ENCODE measurements at places on chromosomes 6 and 20. TPM values are rescaled to one million over a fixed set of nuclear protein-coding genes. Genes with fewer than 3 reads are reported as not detected.

Gene WFDC10A
- not detected for total RNA-seq

DNA sequence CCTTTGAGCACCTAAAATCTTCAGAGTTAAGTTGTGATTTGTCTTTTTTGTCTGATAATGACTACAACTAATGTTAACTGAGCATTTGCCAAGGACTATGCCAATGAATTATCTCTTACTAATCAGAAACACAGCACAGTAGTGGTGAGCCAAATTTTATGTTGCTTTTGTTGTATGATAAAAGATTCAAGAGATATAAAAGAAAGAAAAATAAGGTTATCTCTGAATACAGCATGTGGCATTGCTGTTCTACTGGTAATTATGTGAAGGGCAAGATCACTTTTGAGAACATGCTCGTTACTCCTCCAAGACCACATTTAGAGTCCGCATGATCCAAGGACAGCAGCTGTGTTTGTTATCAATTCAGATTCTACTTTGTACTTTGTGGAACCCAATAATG is 133.4 kb upstream of the MYLIP start:
- H3K27me3 ChIP-seq: no peaks in the 10 kb centered on the region
- DNase-seq: no peak
- peaks cover 32% of the 10 kb centered on the region for H3K4me1 ChIP-seq
- no peak overlapping the region for H3K27ac ChIP-seq
- H3K4me3 ChIP-seq: no peak overlapping the region
- H3K36me3 ChIP-seq: no peaks in the 10 kb centered on the region

DNA sequence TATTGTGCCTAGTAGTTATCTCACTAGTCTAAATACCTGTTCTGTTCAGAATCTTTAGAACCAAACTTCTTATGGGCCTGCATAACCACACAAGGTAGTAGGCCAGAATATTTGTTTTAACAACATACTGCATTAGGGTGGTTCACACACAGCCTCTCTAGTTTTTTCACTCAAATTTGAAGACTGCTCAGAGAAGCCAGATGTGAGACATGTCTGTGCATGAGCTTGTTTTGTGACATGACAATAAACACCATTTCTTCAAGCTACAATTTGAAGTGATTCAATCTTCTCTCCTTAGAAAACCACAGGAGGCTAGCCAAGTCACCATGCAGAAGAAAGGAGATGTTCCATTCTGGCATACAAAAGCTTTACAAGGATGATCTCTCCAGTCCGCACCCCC is 135.6 kb downstream of the MMS22L start:
- no peaks in the 10 kb centered on the region for H3K4me1 ChIP-seq
- no peak overlapping the region for H3K27ac ChIP-seq
- H3K27me3 ChIP-seq: no peaks in the 10 kb centered on the region
- H3K36me3 ChIP-seq: peaks cover 16% of the 10 kb centered on the region

Gene CCN6
- not detected for total RNA-seq

Gene RAET1L
- not detected for total RNA-seq

DNA sequence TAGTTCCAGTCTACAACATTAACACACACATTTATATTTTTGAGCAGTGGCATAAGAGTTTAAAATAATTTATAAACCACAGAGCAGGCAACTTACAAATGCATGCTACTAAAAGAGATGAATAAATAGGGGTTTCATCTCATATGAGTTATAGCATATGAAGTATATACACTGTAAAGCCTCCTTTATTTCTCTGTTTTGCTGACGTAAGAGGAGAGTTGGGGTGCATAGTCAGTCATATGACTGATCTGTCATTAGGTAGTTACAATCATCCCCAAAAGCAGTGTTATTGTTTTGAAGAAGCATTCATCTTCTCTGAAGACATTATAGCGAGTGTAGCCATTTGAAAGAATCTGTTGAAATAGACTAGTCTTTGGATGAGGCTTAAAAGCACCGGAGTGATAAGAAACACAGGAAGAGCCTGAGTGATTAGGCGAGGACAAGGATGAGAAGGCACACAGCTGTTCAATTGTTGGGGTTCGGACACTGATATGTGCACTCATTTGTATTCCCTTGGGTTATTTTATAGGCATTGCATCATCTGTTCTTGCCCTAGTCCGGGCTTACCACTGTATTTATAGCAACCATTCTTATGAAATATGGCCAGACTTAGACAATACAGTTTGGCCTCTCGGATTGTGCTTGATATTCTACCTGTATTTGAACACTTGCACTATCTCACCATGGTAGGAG is 325.7 kb downstream of the SAMD5 start:
- no peaks in the 10 kb centered on the region for H3K4me1 ChIP-seq
- H3K36me3 ChIP-seq: no peaks in the 10 kb centered on the region
- DNase-seq: no peak
- H3K4me3 ChIP-seq: no peak overlapping the region
- no peaks in the 10 kb centered on the region for H3K27me3 ChIP-seq

DNA sequence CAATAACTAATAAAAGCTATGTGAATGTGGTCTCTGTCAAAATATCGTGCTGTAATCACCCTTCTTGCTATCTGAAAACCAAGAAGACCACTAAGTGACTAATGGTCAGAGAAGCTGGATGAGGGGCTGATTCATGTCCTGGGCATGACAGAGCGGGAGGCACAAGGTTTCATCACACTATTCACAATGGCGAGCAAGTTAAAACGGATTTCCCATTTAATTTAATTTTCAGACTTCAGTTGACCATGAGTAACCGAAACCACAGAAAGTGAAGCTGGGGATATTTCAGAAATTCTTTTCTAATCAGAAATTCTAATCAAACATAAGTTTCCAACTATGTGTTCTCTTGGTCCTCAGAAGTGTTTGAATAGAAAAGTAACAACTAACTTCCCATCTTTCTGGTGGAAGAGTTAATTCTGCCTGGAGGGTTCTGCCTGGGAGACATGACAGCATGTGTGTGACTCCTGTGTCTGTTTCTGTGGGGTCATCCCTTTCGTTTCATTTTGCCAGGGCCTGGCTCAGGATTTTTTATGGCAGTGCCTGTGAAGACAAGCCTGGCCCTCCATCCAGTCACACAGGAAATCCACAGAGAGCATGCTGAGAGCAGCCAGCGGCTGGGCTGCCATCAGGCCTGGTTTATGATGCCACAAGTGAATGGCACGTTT is 98.9 kb downstream of the FAM120B start:
- peaks cover 27% of the 10 kb centered on the region for H3K4me1 ChIP-seq
- H3K4me3 ChIP-seq: no peak overlapping the region
- H3K36me3 ChIP-seq: peaks cover 28% of the 10 kb centered on the region
- H3K27ac ChIP-seq: no peak overlapping the region
- no peak for DNase-seq

- H3K27ac ChIP-seq: no peak overlapping the region
- H3K4me1 ChIP-seq: no peaks in the 10 kb centered on the region
- peak; percentile 79 for DNase-seq
- no peaks in the 10 kb centered on the region for H3K27me3 ChIP-seq
Observed at GRCh38 chr6:149840345-149841075, 23.6 kb downstream of the LRP11 start.

DNA sequence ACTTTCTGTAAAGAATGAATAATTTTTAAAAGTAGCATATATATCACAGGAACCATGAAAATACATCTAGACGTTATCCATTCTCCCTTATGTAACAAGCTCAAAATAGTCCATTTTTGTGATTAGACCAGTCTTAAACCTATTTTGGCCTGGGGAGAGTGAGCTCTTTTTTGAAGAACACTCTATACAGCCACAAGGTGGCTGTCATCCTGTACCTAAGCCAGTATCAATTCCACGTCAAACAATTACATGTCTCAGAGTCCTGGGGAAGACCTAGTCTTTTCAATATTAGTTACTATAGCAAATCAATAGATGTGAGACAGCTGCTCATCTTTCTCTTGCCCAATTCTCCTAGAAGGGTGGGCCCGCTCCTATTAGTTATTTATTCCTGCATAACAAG is 28.4 kb downstream of the FBXO5 start:
- H3K27ac ChIP-seq: no peak overlapping the region
- no peak for DNase-seq
- H3K27me3 ChIP-seq: peaks cover 3% of the 10 kb centered on the region
- H3K4me1 ChIP-seq: peaks cover 16% of the 10 kb centered on the region
- no peaks in the 10 kb centered on the region for H3K36me3 ChIP-seq

Gene RAB44
- 0.11 TPM for total RNA-seq

GRCh38 chr20:52015155-52015554 is 176.4 kb downstream of the ZFP64 start:
- no peaks in the 10 kb centered on the region for H3K27me3 ChIP-seq
- H3K36me3 ChIP-seq: no peaks in the 10 kb centered on the region
- peaks cover 13% of the 10 kb centered on the region for H3K4me1 ChIP-seq
- no peak for DNase-seq
- no peak overlapping the region for H3K4me3 ChIP-seq

DNA sequence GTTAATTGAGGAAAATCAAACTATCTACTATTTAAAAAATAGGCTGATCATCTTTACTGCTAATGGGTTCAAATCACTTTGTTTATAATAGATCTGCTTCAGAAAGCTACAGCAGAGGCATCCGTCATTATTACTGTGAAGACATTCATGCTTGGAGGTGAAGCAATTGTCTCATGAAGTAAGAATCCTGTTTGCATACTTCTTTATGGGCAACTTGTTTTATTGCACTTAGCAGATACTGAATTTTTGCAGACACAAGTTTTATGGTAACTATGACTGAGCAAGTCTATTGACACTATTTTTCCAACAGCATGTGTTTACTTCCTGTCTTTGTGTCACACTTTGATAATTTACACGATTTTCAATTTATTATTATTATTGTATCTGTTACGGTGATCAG is 573.9 kb downstream of the RFPL4B start:
- H3K4me3 ChIP-seq: peak overlapping the region; percentile 45
- DNase-seq: no peak
- no peaks in the 10 kb centered on the region for H3K27me3 ChIP-seq
- peaks cover 6% of the 10 kb centered on the region for H3K4me1 ChIP-seq

DNA sequence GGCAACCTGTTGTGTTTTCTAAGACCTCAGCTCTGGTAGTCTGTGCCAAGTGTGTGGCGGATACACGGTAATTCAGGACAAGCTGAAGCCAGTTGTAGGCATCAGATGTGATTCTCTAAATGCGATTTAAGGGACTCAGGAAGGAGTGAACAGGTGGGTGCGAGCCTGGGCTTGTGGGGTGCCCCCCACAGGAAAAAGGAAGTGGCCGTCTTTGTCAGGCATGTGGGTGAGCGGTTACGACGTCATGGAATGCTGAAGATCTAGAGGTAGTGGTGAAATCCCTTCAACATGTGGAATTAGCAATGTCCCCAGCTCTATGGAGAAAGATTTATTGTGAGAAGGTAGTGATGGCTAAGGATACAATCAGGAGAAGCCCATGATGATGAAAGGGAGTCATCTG is 95.1 kb upstream of the EXOC2 start:
- 0 out of 2 replicates have a peak, but pooled peaks cover 3% of the 10 kb centered on the region for H3K36me3 ChIP-seq
- no peak overlapping the region for H3K4me3 ChIP-seq
- no peak for DNase-seq
- no peak overlapping the region for H3K27ac ChIP-seq
- no peaks in the 10 kb centered on the region for H3K27me3 ChIP-seq

DNA sequence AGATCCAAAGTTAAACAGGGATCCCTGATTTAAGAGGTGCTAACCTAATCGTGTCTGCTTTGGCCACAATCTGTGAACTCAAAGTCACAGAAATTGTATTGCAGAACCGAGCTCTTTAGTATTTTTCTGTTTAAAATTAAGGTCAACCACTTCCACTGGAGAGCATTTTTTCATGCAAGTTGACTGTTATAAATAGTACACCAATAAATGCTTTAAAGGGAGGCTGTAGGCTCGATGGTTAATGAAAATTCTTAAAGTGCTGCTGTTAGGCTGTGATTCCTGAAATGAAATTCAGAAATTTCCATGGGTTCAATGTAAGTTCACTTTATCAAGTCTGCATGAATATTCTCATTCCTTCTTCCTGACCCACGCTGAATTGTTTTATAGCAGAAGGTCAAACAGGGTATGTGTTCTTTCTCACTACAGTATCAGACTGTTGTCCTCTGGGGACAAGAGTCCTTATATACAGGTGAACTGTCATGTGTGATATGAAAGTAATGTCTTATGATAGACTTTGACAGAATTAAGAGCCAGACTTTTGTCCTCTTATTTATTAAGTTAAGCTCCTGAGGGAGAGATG is 92.5 kb upstream of the HDGFL1 start:
- no peaks in the 10 kb centered on the region for H3K27me3 ChIP-seq
- no peak for DNase-seq
- H3K4me3 ChIP-seq: no peak overlapping the region
- H3K4me1 ChIP-seq: no peaks in the 10 kb centered on the region

- DNase-seq: no peak
- H3K36me3 ChIP-seq: peaks cover 10% of the 10 kb centered on the region
- H3K27me3 ChIP-seq: no peaks in the 10 kb centered on the region
- no peak overlapping the region for H3K27ac ChIP-seq
- H3K4me3 ChIP-seq: no peak overlapping the region
- no peaks in the 10 kb centered on the region for H3K4me1 ChIP-seq
Observed at GRCh38 chr6:62345962-62346689, 60.1 kb upstream of the KHDRBS2 start.

DNA sequence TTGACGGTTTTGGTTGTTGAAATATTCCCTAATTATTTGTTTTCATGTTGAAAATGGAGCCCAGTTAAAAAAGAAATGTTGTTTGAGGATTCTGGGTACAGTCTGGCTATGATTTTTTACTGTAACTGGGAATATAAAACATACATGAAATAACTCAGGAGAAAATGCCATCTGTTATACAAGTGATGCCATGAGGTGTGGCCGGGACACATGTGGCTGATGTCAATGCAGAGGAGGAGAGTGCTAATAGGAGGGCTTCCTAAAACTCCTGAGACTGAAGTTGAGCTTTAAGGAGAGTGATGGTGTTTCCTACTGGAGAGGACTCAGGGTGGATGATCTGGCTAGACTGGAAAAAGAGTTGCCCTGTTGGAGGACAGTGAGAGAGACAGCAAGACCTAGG is 12.7 kb downstream of the SCAND1 start:
- no peak overlapping the region for H3K4me3 ChIP-seq
- no peaks in the 10 kb centered on the region for H3K27me3 ChIP-seq
- peaks cover 11% of the 10 kb centered on the region for H3K4me1 ChIP-seq
- no peak overlapping the region for H3K27ac ChIP-seq

Gene IMPG1
- not detected for total RNA-seq

Gene CLPSL1
- total RNA-seq: 0.55 TPM

Gene IP6K3
- 0.89 TPM for total RNA-seq

- no peak for DNase-seq
- peaks cover 3% of the 10 kb centered on the region for H3K36me3 ChIP-seq
- peaks cover 37% of the 10 kb centered on the region for H3K4me1 ChIP-seq
Observed at GRCh38 chr6:111601886-111602285, 3.8 kb downstream of the TRAF3IP2 start.

Gene MYBL2
- 133 TPM for total RNA-seq

GRCh38 chr6:56230976-56231566 is 16.3 kb downstream of the COL21A1 start:
- no peaks in the 10 kb centered on the region for H3K36me3 ChIP-seq
- H3K27ac ChIP-seq: no peak overlapping the region
- H3K4me1 ChIP-seq: peaks cover 11% of the 10 kb centered on the region

GRCh38 chr6:99369533-99369932 is 20.1 kb upstream of the FAXC start:
- peaks cover 9% of the 10 kb centered on the region for H3K4me1 ChIP-seq
- H3K4me3 ChIP-seq: no peak overlapping the region
- peak; percentile 16 for DNase-seq
- no peak overlapping the region for H3K27ac ChIP-seq
- H3K27me3 ChIP-seq: no peaks in the 10 kb centered on the region
- H3K36me3 ChIP-seq: no peaks in the 10 kb centered on the region

Gene TSHZ2
- total RNA-seq: 0.23 TPM

Gene PAK5
- 0.53 TPM for total RNA-seq

Measured in WTC11 (cell line).